ENCODE measurements at places on chromosomes 6 and 20. TPM values are rescaled to one million over a fixed set of nuclear protein-coding genes. Genes with fewer than 3 reads are reported as not detected.

DNA sequence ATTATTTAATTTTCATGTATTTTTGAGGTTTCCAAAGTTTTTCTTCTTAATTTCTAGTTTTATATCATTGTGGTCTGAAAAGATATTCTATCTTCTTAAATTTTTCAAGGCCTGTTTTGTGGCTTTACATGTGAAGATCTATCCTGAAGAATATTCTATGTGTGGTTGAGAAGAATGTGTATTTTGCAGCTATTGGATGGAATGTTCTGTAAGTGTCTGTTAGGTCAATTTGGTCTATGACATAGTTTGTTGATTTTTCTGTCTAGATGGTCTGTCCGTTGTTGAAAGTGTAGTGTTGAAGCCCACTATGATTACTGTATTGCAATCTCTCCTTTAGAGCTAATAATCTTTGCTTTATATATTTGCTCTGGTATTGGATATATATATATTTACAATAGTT lies 125.7 kb downstream of the CRYBG1 start:
- no peak for DNase-seq

DNA sequence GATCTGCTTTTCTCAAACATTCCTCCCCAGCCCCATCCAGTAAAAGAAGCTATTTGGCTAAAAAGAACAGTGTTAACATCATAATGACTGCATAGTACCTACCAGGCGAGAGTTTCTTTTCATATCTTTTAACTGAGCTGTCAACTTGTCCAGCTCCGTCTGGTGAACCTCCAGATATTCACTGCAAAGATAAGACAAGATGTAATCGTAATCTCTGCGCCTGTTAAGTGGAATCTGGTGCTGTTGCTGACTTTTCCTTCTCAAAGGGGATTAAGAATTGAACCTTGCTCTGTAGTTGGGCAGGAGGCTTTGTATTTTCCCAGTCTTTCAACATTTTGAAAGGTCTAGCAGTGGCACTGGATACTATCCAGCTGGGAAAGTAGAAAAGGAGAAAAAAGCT lies 63.0 kb downstream of the RIPOR2 start:
- DNase-seq = no peak

GRCh38 chr20:17559338-17559737 lies 10.5 kb upstream of the DSTN start:
- no peak for DNase-seq

GRCh38 chr6:8652710-8653109 lies 217.4 kb upstream of the SLC35B3 start:
- no peak for DNase-seq

- DNase-seq = no peak
Observed at GRCh38 chr6:30156774-30157173, 4.2 kb downstream of the TRIM10 start.

Gene PTCRA
- total RNA-seq = not detected

Measured in dermis microvascular lymphatic vessel endothelial cell (primary cell).